ENCODE measurements at places on chromosomes 3 and 15.
A peak's percentile ranks its signal among the peaks of the same experiment; 100 is the strongest.

GRCh38 chr15:90212221-90213098 is 11.3 kb downstream of the SEMA4B start:
- DNase-seq, result no peak

- peak; percentile 63 for DNase-seq
Measured at GRCh38 chr3:123620343-123620742, 35.5 kb upstream of the HACD2 start.

GRCh38 chr15:28271697-28272260 is 50.2 kb downstream of the HERC2 start:
- DNase-seq, result no peak

DNA sequence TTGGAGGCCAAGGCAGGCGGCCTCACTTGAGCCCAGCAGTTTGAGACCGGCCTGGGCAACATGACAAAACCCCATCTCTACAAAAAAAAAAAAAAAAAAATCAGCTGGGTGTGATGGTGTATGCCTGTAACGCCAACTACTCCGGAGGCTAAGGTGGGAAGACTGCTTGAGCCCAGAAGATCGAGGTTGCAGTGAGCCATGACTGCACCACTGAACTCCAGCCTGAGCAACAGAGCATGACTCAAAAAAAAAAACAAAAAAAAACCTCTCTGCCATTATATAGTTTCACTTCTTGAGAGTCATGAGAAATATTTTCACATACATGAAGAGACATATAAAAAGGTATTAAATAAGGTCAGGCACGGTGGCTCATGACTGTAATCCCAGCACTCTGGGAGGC is 45.9 kb upstream of the CP start:
- no peak for DNase-seq

DNA sequence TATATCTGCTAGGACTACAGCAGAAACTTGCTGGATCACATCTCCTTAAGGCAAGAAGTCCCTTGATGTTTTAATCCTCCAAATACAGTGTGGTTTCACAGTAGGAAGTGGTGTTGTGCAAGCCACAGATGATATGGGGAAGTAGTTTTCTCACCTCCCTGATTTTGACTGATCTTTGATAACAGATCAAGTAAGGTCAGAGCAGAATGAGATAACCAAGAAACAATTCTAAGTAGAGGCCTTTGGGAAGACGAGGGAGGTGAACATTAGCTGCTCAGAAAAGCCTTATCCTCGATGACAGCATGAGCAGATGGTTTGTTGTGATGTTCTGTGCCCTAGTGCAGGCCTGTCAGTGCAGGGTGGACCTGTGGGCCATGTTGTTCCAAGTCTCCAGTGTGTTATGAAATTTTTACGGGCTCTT is 61.3 kb downstream of the RIOX2 start:
- no peak for DNase-seq

GRCh38 chr3:181383760-181384159 is 328.0 kb upstream of the SOX2 start:
- DNase-seq, result peak; percentile 1

DNA sequence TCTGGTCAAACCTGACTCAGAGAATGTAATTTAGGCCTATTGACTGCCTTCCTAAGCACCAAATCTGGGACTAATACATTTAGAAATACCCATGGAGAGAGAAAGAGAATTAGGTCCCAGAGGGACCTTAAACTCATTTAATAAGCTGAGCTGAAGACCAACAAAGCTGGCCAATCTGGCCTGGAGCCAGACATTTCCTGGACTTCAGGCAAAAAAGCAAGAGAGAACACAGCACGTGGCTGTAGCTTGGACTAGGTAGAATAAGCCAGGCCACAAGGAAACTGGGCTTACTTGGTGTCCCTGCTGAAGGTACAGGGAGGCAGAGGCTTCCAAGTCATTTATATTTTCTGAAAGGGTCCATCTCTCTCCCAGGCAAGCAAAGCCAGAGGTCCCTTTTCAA is 88.1 kb downstream of the RTP4 start:
- peak; percentile 30 for DNase-seq

- no peak for DNase-seq
Measured at GRCh38 chr15:67072958-67073357, 7.6 kb downstream of the SMAD3 start.

GRCh38 chr3:40973141-40973540 is 226.2 kb upstream of the CTNNB1 start:
- DNase-seq, result no peak

DNA sequence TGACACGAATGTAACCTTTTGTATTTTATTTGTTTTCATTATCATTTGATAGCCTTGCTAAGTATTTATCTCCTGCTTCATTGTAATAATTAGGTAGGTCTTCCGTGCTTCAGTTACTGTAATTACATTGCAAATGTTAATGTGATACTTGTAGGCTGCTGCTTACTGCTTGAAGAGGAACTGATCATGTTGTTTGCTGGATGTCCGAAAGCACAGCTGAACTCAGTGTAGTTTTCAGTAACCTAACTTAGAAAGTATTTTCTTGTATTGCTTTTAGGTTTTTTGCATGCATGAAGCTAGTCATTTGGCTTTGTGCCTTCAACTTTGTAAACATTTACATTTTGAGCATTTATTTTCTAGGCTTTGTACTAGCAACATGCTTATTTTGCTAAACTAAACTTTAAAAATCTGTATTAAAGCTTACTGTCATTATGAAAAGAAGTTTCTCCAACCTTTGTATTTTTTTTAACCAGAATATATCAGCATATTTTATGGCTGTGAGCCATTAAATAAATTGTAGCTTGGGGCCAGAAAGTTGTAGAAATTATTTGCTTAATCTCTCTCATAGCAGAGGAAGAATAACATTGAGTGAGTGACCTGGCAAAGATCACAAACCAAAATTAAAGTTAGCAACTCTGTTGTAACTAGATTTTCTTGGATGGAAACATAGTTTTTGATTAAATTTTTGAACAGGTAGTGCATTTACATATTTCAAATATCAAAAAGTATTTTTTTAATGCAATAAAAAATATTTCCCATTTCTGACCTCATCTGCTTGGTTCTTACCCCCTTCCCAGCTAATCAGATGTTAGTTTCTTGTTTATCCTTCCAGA is 30.7 kb downstream of the SACM1L start:
- no peak for DNase-seq

- no peak for DNase-seq
Measured at GRCh38 chr3:152519376-152519775, 250.6 kb downstream of the MBNL1 start.

DNA sequence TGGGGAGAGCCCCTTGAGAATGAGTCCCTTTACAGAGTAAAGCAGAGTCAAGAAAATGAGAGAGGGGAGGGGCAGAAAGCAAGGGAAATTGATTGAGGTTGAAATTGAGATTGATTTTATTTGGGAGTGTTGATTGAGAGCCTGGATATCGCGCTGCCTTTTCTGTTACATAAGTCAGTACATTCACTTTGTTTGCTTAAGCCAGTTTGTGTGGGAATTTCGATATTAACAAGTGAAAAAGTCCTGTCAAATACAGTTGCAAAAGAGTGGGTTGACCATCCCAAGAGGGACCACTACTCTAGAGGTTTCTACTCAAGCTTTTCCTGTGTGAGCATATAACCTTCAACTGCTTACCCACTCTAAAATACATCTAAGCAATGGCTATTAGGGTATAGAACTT is 331.4 kb upstream of the AZI2 start:
- no peak for DNase-seq

DNA sequence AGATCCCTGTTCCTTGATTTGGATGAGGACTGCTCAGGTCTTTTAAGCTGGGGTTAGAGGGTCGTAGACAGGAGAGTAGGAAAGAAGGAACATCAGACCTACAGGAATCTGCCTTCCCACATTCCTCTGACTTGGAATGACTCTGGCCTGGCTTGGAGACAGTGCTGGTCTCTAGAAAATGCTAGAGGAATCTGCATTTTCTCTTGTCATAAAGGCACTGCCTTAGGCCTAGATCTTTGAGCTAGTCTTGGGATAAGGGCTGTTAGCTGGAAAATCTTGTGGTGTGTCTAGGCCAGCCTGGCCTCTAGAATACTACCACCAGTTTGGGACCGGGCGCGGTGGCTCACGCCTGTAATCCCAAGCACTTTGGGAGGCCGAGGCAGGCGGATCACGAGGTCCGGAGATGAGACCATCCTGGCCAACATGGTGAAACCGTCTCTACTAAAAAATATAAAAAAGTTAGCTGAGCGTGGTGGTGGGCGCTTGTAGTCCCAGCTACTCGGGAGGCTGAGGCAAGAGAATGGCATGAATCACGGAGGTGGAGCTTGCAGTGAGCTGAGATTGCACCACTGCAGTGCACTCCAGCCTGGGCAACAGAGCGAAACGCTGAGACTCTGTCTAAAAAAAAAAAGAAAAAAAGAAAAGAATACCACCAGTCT is 17.3 kb upstream of the BSN start:
- no peak for DNase-seq

DNA sequence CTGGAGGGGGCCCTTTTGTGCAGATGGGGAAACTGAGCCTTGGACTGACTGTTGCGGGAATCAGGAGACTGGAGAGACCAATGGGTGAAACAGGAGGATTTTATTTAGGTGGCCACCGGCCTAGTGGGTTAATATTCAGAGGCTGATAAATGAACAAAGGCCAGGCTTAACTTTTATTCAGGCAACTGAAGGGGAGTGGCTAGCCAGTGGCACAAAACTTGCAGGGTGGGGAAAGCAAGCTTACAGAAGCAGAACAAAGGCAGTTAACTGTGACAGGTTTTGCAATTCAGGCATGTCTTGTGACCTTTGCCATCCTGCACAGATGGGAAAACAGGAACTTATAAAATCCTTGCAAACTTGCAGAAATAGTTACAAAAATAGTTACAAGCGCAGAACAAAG is 24.9 kb upstream of the ACAD9 start:
- DNase-seq, result no peak

DNA sequence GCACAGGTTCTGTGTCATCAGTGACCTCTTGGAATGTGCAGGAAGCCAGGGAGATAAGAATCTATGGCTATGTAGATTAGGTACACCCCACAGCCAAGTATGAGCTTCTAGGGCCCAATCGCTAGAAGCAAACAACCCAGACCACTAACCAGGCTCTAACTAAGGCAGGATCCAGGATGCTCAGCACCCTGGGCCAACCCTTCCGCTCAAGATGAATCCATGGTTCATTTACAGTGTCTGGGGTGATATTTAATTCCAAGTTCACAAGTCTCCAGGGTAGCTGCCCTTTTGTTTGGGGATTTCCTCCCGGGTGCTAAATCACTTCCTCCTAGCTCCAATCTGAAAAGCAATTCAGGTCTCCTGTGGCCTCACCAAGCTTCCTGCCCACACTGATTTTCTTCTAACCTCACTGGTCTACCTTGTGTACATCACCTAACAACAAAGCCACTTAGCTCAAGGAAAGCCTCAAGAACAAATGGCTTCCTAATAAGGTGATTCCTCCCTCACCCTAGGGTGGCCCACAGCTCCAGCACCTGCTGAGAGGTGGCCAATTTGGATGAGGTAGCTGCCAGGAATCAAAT is 2.4 kb downstream of the EHD4 start:
- no peak for DNase-seq

DNA sequence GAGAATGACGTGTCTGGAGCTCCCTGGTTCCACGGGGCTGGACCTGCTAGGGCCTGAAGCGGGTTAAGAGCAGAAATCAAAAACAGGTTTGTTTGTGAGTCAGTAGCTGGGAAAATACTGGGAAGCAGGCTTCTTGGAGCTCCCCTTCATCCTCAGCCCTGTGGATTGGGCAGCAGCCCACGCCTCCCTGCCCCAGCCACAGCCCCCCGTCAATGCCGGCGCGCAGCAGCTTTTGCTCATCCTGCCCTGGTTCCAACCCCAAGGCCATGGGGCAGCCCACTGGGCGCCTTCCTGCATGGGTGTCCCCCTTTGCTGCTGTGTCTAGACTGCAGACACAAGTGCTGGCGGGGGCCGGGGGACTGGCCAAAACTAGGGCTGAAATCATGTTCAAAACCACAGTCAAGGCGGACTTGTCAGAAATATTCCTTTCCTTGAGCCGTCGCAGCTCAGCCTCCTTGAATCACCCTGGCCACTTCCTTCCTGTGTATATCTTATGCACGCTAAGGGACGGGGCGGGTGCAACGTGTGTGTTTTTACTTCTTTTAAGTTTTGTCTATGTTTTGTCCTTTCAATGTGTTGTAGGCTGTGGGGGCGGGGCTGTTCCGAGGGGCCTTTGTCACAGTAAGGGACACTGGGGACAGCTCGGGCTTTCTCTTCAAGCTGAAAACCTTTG is 108.1 kb downstream of the KLF13 start:
- DNase-seq, result peak; percentile 88

- DNase-seq, result no peak
Measured at GRCh38 chr3:13954266-13954665, 74.4 kb upstream of the WNT7A start.

- no peak for DNase-seq
Measured at GRCh38 chr3:193744048-193744821, 151.2 kb downstream of the OPA1 start.

- DNase-seq, result no peak
Measured at GRCh38 chr3:64222501-64223111, 2.7 kb downstream of the PRICKLE2 start.

DNA sequence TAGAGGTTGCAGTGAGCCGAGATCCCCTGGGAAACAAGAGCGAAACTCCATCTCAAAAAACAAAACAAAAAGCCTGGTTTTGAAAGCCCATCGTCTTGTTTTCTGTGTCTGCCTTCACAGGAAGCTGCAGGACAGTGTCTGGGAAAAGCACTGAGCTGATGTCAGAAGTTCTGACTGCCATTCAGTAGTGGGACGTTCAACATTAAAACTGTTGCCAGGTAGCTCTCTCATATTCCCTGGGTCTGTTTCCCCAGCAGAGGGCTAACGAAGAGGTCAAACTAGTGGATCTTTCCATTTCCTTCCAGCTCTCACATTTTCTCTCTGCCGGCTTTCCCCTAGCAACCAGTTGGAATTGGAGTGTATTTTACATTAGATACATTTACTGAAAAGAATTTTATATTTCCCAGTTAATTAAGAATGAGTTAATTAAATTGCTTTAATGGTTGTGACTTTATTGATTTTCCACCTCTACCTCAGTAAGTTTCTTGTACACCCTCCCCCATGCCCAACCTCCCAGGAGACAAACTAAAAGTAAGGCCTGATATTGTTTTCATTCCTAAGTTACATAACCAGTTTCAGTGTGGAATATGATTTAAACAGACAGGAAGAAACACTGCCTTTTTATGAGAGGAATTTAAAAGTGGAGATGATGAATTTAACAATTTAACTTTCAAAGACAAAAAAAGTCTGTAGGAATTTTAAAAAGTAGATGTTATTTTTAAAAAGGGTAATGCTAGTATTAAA is 29.9 kb downstream of the RCN2 start:
- no peak for DNase-seq

DNA sequence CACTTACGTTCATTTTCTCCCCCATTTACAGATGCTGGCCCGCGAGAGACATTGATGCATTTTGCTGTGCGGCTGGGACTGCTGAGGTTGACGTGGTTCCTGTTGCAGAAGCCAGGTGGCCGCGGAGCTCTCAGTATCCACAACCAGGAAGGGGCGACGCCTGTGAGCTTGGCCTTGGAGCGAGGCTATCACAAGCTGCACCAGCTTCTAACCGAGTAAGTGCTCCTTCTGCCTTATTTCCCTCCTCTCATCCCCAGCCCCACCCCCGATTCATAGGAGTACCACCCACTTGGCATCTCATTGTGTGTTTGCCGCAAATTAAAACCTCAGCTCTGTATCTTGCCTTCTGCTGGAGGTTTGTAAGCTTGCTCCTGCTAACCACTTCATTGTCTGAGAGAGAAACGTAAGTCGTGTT is 163.3 kb downstream of the AKAP13 start:
- no peak for DNase-seq
